Fibroblast of villous mesenchyme (primary cell): ENCODE measurements at places on chromosomes 6 and 20. TPM values are rescaled to one million over a fixed set of nuclear protein-coding genes. Genes with fewer than 3 reads are reported as not detected.

The RBBP8NL gene
- total RNA-seq = not detected in 2 replicates

DNA sequence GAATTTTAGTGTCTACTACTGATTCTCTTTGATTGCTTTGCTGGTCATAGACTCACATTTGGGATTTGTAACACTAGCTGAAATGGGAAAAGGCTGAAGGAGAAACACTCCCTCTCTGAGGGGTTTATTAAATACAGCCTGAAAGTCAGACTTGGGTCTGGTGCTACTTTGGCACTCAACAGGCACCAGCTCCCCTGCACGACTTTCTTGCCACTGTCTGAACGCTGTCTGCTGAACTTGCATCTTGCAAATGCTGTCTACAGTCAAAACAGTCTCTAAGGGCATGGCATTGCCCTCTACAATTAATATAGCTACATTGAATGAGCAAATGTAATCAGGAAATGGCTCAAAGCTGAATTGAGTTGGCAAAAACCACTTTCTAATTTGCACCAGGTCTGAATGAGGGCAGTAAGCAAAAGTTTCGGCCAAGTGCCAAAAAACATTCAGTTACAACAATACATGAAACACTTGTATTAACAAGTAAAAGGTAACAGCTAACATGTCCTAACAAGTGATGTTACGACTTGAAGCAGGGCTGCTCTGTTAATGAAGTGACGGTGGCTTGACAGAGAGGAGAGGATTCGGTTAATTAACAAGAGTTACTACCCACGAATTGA lies 119.5 kb downstream of the FOXC1 start:
- DNase-seq = no peak

DNA sequence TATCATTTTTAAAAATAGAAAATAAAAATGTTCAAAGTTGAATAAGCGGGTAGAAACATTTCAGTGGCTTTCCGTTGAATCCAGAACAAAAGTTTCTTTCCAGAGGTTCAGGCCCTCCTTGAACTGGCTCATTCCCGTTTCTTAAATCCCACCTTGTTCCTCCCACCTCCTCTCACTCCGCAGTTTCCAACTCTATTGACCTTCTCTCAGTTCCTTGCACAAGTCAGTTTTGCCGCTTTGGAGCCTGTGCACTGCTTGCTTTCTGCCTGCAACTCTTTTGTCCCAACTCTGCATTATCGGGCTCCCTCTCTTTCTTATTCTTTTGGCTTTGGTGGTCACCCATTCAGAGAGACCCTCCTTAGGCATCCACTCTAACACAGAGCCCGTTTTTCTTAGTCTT lies 99.9 kb upstream of the EDN1 start:
- no peak for DNase-seq

GRCh38 chr20:58749098-58749769 lies 56.6 kb downstream of the NPEPL1 start:
- no peak for DNase-seq

- peak; percentile 78 for DNase-seq
Observed at GRCh38 chr6:35139924-35140638, 1.1 kb downstream of the TCP11 start.

DNA sequence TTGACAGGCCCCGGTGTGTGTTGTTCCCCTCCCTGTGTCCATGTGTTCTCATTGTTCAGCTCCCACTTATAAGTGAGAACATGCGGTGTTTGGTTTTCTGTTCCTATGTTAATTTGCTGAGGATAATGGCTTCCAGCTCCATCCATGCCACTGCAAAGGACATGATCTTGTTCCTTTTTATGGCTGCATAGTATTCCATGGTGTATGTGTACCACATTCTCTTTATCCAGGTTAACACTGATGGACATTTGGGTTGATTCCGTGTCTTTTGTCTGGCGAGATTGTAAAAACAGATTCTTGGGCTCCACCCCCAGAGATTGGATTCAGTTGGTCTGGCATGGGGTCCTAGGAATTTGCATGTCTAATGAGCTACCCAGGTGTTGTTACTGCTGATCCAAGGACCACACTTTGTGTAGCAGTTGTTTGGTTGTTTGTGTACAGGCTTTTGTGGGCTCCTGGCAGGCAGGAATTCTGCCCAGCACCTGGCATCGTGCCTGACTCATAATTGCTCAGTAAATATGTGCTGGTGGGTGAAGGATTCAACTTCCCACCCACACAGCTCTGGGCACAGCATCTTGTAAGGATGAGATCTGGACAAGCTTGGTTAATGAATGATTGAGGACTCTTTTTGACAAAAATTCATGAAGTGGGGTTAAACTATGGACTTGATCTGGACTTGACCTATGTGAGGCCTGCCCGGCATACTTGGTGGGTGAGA lies 5.2 kb downstream of the TOX2 start:
- no peak for DNase-seq
